ENCODE measurements at places on chromosomes 2 and 18.
A peak's percentile ranks its signal among the peaks of the same experiment; 100 is the strongest.

DNA sequence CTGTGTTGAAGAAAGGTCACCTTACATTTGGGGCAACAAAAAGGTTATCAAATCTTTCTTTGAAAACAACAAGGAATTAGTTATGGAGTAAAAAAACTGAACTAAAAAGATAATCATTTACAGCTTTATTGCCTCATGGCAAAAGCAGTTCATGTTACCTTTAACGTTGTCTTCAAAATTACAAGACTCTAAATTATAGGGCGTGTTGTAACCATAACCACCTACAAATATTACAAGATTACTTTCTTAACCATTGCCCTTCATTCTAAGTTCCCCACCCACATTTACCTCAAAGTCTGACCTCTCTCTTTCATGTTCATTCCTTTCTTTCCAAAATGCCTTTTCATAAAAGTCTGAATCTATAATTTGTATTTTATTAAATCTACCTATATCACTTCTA, 74.6 kb upstream of the LRATD1 start:
- DNase-seq: no peak

GRCh38 chr2:10469301-10469700, 21.2 kb upstream of the ODC1 start:
- DNase-seq: no peak

DNA sequence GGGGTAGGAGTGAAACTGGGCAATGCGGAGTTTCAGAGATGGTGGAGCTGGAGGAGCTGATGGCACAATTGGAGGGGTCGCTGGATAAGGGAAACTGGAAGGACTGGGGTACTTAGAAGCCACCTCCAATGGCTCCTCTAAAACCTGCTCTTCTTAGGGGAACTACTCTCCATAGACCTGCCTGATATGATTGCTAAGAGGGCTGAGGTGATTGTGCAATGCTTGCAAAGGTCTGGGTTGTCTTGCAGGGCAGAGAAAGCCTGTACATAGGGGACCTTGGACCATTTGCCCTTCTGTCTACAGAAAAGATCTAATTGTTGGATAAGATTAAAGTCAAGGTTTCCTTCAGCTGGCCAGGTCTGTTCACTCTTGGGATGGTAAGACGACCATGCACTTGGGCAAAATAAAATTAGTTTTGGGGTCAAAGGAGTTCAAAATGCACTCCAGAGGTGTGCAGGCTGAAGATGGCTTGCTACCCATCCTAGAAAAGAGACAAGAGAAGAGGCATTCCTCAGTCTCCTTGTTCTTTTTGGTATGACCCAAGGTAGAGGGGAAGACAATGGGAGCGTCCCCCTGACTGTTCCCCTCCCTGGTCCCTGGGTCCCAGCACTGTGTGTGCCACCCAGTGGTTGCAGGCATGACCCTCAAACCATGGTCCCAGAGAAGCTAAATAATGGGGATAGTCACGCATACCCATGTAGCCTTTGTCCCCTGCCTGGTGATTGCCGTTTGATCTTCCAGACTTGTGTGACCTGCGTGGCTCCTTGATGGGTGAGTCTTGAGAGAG, 41.1 kb downstream of the STK17B start:
- DNase-seq: peak; percentile 60

- peak; percentile 98 for DNase-seq
Observed at GRCh38 chr2:234425639-234426603, 71.0 kb downstream of the ARL4C start.

All from DND-41 (cell line).